AG10803 (cell line): ENCODE measurements at places on chromosomes 3 and 15.
A peak's percentile ranks its signal among the peaks of the same experiment; 100 is the strongest.

- no peak for DNase-seq
Observed at GRCh38 chr15:65835447-65835846, 33.8 kb upstream of the RAB11A start.

DNA sequence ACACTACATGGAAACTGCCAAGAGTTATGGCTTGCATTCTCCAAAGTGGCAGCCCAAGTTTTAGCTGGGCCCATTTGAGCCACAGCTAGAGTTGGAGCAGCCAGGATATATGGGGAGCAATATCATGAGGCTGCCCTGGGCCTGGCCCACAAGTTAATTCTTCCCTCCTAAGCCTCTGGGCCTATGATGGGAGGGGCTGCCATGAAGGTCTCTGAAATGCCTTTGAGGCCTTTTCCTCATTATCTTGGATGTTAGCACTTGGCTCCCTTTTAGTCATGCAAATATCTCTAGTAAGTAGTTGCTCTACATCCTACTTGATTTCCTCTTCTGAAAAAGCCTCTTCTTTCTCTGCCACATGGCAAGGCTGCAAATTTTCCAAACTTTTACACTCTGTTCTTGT, 257.5 kb upstream of the CHRM5 start:
- DNase-seq = no peak

- DNase-seq = no peak
Observed at GRCh38 chr3:188378786-188379185, 224.8 kb downstream of the LPP start.

GRCh38 chr15:85781099-85781498, 13.6 kb downstream of the KLHL25 start:
- DNase-seq = no peak

- no peak for DNase-seq
Observed at GRCh38 chr15:101672298-101672697, 20.1 kb upstream of the TM2D3 start.

DNA sequence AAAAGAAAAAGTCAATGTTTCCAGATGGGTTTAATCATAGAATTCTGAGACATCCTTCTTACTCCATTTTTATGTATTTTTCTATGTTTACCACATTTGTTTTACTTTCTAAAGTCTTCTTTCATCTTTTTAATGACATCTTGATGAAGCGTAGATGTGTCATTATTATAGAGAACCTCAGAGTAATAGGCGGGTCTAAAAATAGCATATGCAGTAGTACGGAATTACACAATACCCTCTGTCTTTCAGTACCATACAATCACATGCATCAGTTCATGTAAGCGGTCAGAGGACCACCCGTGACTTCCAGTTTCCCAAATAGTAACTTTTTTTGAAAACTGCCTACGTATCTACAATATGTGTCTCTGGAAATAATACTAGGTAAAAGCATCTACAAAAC, 224.0 kb downstream of the PLOD2 start:
- peak; percentile 69 for DNase-seq

GRCh38 chr15:63493436-63493835, 11.0 kb upstream of the USP3 start:
- no peak for DNase-seq

DNA sequence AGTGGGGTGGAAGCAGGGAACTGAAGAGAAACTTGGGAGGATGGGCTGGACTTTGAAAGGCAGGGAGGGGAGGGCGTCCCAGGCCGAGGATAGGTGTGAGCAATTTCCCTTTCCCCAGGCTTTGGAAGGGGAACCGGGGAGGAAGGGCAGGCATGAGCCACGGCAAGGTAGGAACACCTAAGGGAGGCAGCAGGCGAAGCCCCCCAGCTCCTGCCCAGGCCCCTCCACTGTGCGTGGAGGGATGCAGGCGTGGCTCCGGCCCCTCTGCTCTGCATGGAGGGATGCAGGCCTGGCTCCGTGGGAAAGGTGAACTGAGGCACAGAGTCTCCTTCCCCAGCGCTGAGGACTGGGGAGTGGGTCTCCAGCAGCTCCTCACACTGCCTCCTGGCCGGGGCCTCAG, 236.4 kb downstream of the XXYLT1 start:
- DNase-seq = no peak
